Right cardiac atrium (tissue), 5 donors: ENCODE measurements at places on chromosomes 5 and 9.

- peak; percentile 7 for DNase-seq
These were observed 33.7 kb downstream of the LHX3 start for GRCh38 chr9:136171009-136171800.

GRCh38 chr5:140214831-140215230 is 39.8 kb downstream of the CYSTM1 start:
- DNase-seq: peak; percentile 54

GRCh38 chr9:134723037-134723436 is 81.4 kb downstream of the COL5A1 start:
- peak; percentile 34 for DNase-seq

- DNase-seq: no peak
These were observed 63.6 kb downstream of the INIP start for GRCh38 chr9:112654282-112654681.

- no peak for DNase-seq
These were observed 24.2 kb downstream of the ANP32B start for GRCh38 chr9:98007251-98007928.

- DNase-seq: no peak
These were observed 2071.2 kb upstream of the CDH6 start for GRCh38 chr5:29122306-29122705.

- no peak for DNase-seq
These were observed 17.1 kb downstream of the NACC2 start for GRCh38 chr9:136078024-136078423.

DNA sequence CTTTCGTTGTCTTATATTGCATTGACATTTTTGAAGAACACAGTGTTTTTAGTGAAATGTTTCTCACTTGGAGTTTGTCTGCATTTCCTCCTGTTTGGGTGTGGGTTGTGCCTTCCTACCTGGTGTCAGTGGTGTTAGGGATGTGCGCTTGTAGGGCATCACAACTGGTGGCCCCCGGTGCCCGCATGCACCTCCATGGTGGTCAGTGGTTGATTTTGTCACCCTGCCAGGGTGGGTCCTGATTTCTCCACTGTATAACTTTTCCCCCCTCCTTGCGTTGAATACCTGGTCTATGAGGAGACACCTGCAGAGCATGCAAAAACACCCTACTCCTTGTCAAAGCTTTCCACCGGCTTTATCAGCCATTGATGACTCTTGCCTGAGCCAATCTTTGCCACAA is 132.9 kb downstream of the BARX1 start:
- no peak for DNase-seq

- DNase-seq: no peak
These were observed 20.0 kb downstream of the SPTLC1 start for GRCh38 chr9:92095236-92095635.

- DNase-seq: no peak
These were observed 208.9 kb downstream of the VPS13A start for GRCh38 chr9:77386187-77386586.

DNA sequence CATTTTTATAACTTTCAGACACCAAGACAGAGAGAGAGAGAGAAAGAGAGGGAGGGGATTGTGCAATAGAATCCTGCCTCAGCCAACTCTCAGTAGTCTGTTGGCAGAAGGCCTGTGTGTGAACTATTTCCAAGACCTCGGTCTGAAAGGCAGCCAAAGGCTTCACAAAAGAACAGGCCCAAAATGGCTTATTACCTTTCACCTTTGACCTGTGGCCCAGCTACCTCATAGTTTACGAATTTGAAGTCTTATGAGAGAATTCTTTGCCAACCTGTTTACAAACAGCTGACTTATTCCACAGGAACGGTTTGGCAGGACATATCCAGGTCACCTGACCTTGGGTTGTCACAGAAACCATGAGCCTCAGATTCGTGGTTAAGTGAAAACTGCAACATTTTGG is 48.6 kb downstream of the NR2F1-AS1 start:
- peak; percentile 78 for DNase-seq

DNA sequence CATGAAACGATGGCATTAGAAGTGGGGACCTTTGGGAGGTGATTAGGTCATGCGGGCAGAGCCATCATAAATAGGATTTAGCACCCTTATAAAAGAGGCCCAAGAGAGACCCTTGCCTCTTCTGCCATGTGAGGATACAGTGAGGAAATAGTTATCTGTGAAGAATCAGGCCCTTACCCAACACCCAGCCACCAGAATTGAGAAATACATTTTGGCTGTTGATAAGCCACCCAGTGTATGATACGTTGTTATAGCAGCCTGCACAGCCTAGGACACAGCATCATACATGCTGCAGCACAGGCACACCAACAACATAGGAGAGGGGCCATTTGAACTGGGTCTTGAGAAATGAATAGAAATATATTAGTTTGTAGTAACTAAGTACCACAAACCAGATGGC is 8.0 kb upstream of the MAMDC2 start:
- DNase-seq: no peak

DNA sequence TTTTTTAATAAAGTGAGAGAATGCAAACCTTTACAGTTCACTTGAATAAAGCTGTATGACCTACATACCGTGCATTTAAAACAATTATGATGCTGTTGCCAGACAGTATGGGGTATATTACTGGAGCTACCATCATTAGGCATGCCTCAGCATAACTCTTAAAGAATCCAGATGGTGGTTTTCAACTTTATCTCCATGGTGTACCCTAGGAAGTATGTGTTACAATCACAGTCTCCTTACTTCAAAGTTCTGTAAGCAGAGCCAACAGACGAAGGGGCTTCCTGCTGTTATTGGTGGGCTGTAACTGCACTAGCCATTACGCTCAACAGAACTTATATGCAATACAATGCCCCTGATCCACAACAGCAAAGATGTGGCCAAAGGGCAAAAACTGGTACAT is 803.3 kb downstream of the DTWD2 start:
- DNase-seq: no peak

DNA sequence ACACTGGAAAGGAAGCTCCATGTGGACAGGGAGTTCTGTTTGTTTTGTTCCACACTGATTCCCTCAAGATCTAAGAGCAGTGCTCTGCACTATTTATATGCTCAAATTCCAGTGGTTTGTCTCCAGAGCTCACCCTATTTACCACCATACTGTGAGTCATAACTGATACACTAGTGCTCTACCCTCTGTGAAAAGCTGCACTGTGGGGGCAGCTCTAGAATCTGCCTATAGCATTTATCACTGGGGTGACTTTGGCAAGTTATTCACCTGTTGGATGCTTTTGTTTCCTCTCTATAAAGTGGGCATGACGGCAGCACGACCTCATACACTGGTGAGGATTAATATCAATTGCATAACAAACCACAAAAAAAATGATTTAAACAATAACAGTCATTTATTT is 307.8 kb downstream of the NR2F1-AS1 start:
- no peak for DNase-seq

DNA sequence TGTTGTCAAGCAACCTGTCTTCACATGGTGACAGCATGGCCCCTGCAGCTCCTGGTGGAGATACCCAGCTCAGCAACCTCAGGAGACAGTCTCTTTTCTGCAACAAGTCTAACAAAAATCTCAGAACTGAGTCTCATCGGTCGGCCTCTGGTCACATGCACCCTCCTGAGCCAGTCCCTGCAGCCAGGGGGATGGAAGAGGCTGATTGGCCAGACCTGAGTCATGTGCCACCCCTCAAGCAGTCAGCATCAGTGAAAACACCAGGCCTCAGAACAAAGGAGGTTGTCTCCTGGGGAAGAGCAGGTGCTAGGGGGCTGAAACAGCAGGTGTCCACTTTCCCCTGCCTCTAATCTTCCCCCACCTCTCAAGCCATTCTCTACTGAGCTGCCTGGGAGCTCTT is 54.4 kb downstream of the SMIM23 start:
- DNase-seq: no peak

DNA sequence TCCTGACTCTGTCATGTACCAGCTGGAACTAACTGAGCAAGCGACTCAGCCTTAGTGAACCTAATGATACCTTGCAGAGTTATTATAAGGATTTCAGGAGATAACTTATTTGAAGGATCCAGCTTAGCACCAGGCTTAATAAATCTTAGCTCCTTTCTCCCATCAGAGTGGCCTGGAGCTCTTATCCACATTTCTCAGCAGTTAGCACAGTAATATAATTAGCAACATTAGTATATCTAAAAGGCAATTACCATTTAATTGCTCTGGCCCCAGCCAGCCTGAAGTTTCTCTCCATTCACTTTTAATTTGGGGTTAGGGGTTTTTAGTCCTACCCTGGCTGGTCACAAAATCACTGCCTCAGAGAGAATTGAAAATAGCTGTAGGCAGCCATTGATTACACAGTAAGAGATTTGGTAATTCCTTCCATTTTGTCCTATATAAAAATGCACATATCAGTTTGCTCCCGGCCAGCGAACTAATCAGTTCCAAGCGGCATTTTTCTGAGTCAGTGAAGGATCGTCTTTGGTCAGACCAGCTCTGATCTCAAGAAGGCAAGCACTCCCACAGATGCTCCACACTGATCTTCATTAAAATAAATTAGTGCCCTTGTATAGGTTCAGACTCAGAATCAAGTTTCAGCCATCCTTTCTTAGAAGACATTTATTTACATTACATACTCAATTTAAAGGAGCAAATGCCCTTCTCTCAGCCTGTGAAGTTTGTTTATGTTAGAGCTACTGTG is 56.6 kb downstream of the SNCAIP start:
- no peak for DNase-seq

- no peak for DNase-seq
These were observed 66.8 kb downstream of the ZNF608 start for GRCh38 chr5:124679578-124680199.

DNA sequence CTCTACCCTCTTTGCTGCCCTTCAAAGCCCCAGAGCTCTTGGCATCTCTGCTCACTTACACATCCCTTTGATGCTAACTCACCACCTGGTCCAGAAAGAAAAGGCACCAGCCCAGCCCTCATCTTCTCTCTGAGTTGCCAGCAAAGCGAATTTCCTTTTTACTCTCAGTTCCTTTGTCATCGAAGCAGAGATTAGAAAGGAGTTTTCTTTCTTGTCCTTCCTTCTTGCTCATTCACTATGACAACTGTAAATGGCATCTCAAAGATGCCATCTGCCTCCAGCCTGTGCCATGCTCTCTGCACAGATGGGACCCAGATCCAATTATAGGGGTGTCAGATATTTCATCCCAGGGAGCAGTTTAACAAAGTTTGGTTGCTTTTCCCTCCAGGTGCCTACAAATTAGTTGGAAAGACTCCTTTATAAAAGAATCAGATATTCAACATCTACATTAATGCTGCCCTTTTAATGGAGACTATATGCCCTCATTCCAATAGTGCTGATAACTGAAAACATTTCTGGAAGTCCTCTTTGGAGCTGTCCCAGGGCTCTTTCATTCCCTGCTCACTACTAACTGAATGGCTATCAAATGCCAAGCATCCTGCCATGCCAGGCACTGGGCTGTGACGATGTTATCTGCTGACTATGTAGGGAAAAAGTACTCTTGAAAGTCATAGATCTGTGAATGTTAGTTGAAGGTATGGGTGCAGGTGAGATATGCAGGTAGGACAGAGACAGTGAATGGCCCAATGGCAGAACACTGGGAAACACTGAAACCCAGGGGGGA is 58.9 kb downstream of the SUSD1 start:
- DNase-seq: no peak

DNA sequence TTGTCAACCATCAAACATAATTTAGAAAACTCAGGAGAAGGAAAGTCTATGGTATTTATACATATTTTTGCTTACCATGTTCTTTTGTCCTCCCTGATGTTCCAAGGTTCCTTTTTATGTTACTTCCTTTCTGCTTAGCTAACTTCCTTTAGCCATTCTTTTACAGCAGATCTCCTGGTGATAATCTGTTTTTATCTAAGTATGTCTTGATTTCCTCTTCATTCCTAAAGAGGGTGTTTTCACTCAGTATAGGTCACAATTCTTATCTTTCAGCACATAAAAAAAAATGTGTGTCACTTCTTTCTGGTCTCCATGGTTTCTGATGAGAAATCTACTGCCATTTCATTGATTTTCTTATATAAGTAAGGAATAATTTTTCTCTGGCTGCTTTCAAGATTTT is 384.4 kb upstream of the PDE4D start:
- no peak for DNase-seq

DNA sequence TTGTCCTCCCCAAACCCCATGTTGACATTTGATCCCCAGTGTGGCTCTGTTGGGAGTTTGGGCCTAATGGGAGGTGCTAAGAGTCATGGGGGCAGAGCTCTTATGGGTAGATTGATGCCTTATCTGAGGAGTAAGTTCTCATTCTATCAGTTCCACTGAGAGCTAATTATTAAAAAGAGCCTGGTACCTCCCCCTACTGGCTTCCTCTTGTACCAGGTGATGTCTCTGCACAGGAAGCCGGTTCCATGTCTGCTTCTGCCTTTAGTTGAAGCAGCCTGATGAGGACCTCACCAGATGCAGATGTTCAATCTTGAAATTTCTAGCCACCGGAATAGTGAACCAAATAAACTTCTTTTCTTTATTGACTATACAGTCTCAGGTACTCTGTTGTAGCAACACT is 10.8 kb downstream of the GABRB2 start:
- no peak for DNase-seq

- DNase-seq: no peak
These were observed 5.9 kb downstream of the DELE1 start for GRCh38 chr5:141929398-141930058.

- DNase-seq: no peak
These were observed 7.7 kb downstream of the RGS7BP start for GRCh38 chr5:64513492-64513891.

- DNase-seq: no peak
These were observed 210.2 kb downstream of the TSSK1B start for GRCh38 chr5:113224605-113225065.

GRCh38 chr5:17860660-17861315 is 226.5 kb downstream of the TAF11L14 start:
- no peak for DNase-seq

- no peak for DNase-seq
These were observed 9.0 kb upstream of the LCN1 start for GRCh38 chr9:135512241-135512603.

DNA sequence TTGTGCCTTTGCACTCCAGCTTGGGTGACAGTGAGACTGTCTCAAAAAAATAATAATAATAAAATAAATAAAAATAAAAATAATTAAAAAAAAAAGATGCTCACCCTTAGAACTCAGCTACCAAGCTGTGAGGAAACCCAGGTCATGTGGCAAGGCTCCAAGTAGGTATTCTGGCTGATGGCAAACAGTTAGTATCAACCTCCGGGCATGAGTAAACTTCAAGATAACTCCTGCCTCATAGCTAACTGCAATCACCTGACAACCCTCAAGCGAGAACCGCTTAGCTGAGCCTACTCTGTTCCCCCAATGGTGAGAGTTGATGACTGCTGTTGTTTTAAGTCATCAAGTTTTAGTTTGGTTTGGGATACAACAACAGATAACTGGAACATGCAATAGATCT is 6.1 kb upstream of the SLC44A1 start:
- DNase-seq: no peak

DNA sequence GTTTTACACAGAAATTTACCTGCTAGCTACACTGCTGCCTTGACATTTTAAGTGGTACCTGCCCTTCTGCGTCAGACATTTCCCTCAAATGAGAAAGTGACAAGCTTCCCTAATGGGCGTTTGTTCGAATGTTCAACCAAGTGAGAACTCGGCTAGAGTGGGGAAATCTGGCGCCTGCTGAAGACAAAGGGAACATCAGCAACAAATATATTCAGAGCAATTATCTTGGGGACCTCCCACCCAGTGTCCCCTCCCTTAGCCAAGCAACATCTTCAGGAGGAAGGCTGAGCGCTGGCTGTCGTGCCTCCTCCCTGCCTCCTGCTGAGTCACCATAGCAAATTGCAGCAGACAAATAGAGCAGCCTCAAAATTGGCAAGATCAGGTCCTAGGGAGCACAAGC is 57.1 kb downstream of the MFAP3 start:
- no peak for DNase-seq
